ENCODE measurements at places on chromosomes 11 and 22.
A peak's percentile ranks its signal among the peaks of the same experiment; 100 is the strongest.

GRCh38 chr22:45240810-45241631 is at the start of gene KIAA0930:
KIAA0930 (minus strand) TSS chr22:45240894; CDS start chr22:45240703, 191 bp downstream.
- peak; percentile 39 for DNase-seq

GRCh38 chr11:70364745-70365543 is 33.4 kb upstream of the CTTN start:
- DNase-seq, result no peak

GRCh38 chr11:127023991-127024390 is 23.4 kb upstream of the KIRREL3 start:
- no peak for DNase-seq

GRCh38 chr22:44259366-44260215 is 53.2 kb downstream of the SHISAL1 start:
- no peak for DNase-seq

- DNase-seq, result no peak
These were observed 9.2 kb upstream of the MAPK1 start for GRCh38 chr22:21876486-21877176.

GRCh38 chr22:46083383-46084350 is 66.7 kb upstream of the PPARA start:
- DNase-seq, result no peak

DNA sequence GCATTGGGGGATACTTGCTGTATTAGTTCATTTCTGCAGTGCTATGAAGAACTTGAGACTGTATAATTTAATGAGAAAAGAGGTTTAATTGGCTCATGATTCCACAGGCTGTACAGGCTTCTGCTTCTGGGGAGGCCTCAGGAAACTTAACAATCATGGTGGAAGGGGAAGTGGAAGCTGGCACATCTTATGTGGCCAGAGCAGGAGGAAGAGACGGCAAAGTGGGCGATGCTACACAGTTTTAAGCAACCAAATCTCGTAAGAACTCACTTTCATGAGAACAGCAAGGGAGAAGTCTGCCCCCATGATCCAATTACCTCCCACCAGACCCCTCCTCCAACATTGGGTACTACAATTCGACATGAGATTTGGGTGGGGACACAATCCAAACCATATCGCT is 55.1 kb downstream of the TMPRSS5 start:
- no peak for DNase-seq

- no peak for DNase-seq
These were observed 31.3 kb downstream of the RSF1 start for GRCh38 chr11:77789061-77789730.

GRCh38 chr11:48001438-48002021 is 21.2 kb downstream of the PTPRJ start:
- no peak for DNase-seq

GRCh38 chr11:20027556-20028013 is 132.7 kb downstream of the DBX1 start:
- DNase-seq, result no peak

All from nucleus accumbens (tissue), 56 donors.